Frontal cortex (tissue), 4 donors: ENCODE measurements at places on chromosomes 6 and 20. TPM values are rescaled to one million over a fixed set of nuclear protein-coding genes. Genes with fewer than 3 reads are reported as not detected.

Gene ZSWIM3
- total RNA-seq: 13.9 TPM

Gene EFCAB8
- not detected for total RNA-seq

Gene PEX7
- 6.1 TPM for total RNA-seq

Gene CASS4
- under 0.01 TPM for total RNA-seq

Gene PI3
- total RNA-seq: not detected

Gene RCAN2
- total RNA-seq: 15.1 TPM

Gene FNDC1
- total RNA-seq: 1.2 TPM

Gene RAMACL
- total RNA-seq: 0.82 TPM

Gene ULBP2
- 5.3 TPM for total RNA-seq

Gene VNN1
- under 0.01 TPM for total RNA-seq

Gene PRPH2
- 6.1 TPM for total RNA-seq
